ENCODE measurements at places on chromosomes 5 and 9.

DNA sequence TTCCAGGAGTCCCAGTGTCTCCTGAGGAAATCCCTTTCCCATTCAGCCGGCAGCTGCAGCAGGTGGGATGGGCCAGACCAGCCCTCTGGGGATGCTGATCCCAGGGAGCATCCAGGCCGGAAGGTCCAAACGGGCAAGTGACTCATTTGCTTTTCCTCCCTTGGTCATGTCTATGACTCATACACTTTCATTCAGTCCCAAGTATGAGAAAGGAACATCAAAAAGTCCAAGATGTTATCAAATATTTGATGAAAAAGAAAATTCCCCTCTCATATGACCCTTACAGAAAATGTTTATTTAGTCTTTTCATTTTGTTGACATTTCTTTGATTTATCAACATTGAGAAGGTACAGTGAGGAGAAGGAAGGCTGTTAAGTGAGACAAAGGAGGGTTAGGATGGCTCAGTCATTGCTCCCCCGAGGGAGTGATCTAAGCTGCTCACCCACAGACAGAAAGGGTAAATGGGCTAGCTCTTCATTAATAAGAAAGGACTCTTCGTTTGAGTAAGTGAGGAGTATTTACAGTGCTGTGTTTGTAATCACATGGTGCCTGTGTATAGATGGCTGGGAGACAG is 117.6 kb upstream of the ANKRD55 start:
- DNase-seq: peak; percentile 58

- no peak for DNase-seq
Observed at GRCh38 chr5:51678330-51678729, 295.1 kb downstream of the ISL1 start.

- DNase-seq: no peak
Observed at GRCh38 chr9:133563291-133563796, 28.8 kb downstream of the ADAMTSL2 start.

DNA sequence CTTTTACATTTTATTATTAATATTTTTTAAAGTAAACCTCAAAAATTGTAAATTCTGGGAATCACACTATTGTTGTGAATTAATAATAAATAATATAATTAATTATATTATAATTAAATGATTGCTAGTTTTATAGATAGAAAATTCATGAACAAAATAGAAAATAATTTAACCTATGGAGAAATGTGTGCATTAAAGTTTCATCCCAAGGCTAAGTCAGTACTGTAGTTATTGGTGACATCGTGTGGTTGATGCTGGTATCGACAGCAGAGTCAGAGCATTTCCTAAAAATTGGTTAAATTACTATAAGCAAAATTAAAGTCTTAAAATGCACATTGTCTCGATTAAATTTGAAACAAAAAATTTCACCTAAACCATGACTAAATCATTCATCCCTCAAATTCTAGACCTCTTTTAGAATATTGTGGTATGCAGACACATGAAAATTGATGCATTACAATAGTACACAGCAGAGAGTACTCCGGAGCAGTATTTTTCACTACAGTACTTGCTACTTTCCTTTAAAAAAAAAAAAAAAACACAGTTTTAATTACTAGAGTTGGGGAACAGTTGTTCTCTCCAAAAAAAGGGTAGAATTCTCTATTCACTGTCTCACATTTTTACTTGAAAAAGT is 73.9 kb downstream of the RORB start:
- DNase-seq: no peak

DNA sequence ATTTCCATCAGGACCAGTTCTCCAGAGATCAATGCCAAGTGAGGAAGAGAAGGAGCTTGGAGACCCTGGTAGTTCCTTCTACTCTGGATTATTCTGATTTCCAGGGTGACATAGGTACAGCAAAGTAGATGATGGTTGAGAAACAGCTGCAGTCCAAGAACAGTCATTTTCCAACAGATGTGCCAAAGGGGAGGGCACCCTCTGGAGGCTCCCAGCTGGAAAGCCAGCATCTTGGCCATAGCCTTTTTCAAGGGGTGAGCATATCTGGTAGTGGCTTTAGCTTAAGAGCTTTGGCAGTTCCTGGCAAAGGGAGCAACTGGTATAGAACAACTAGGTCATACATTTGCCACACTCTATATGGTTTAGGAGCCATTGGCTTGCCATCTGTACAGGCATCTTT is 492.7 kb downstream of the RASEF start:
- DNase-seq: no peak

GRCh38 chr5:10162468-10162867 is 87.2 kb downstream of the ATPSCKMT start:
- DNase-seq: no peak

GRCh38 chr9:130334915-130335314 is 69.4 kb downstream of the HMCN2 start:
- DNase-seq: no peak

- DNase-seq: no peak
Observed at GRCh38 chr5:36073595-36074216, 7.0 kb upstream of the UGT3A2 start.

DNA sequence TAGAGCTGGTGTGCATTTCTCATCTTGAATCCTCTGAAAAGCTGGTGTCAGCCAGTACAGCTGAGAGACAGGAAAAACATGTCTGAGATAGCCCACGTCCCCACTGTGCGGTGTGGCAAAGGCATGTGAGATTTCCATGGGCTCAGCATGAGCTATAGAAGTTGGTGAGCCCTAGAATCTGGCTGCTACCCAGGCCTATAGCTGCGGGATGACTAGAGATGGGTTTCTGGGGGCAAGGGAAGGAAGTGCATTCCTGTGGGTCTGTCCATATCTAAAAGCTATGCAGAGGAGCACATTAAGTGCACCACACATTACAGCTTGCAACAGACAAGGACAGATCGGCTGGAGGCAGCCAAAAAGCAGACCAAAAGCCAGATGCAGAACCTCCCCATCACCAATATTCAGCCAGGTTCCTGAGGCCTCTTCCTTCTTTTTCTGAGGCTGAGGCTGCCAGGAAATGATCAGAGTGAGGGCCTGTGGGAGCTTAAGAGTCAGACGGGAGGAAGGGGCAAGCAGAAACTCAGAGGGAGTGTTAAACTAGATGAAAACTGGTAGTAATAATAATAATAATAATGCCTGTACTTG is 55.8 kb upstream of the RANBP3L start:
- DNase-seq: peak; percentile 47

DNA sequence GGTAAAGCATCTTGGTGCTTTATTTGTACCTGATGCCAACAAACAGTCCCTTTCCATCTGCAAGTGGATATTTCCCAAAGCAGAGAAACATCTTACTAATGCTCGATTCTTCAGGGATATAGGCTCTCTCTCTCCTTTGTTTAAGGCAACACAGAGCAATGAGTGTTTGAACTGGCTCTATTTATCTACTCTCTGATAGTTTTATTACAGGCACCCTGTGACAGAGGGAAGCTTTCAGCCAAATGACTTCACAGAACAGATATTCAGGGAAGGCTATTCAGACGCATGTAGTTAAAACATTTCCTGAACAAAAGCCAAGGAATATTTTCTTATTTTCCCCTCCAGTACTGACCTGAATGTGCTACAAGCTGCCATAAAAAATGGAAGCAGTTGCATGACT is 141.8 kb downstream of the YIPF5 start:
- peak; percentile 57 for DNase-seq

- DNase-seq: no peak
Observed at GRCh38 chr9:13970018-13970417, 343.9 kb downstream of the NFIB start.

DNA sequence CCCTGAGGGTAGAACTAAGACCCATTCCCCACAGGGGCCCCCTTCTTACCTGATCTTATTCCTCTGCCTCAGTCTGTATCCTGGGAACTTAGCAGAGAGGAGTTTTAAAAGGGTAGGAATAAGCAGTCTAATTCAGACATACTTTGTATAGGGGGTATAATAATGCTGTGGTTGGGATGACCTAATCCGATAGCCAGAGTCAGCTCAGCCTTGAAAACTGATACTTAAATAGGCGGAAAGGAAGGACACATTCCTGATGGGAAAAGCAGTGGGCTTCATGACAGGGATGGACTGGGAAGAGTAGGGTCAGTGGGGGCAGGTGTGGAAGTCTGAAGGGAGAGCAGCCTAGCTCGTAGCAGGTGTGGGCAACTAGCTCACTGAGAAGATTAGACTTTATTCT is 52.2 kb upstream of the TESK1 start:
- DNase-seq: no peak

- DNase-seq: no peak
Observed at GRCh38 chr5:144503123-144503522, 332.4 kb downstream of the KCTD16 start.

DNA sequence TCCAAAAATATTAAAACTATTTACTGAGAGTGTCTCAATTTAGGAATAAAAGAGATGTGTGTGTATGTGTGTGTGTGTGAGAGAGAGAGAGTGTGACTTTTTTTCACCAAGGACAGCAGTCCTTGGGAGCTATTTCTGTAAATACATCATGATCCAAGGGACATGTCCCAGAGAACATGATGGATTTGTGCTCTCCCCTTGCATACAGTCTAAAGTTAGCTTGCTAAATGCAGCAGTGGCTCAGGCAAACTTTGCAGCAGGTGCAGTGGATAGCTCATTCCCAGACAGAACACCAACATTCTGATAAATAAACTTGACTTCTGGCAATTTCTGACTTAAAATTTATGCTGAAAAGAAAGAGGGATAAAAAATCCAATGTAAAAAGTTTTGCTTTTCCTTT is 55.4 kb upstream of the SGCD start:
- DNase-seq: no peak

DNA sequence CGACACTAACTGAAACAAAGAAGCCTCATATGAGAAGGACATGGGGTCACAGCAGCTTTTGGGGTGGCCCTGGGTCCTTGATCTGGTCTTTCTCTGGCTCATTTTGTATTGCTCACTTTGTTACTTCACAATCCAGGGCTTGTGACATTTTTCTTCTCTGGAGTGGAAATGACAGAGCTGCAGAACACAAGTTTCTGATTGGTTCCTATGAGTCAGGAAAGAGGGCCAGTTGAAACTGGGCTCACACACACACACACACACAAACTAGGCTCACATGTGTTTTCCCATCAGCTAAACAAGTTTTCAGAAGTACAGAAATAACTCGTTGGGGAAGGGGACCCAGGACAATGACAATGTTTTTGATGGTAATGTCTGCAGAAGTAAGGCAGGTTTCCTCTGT is 54.3 kb downstream of the TMC1 start:
- no peak for DNase-seq

DNA sequence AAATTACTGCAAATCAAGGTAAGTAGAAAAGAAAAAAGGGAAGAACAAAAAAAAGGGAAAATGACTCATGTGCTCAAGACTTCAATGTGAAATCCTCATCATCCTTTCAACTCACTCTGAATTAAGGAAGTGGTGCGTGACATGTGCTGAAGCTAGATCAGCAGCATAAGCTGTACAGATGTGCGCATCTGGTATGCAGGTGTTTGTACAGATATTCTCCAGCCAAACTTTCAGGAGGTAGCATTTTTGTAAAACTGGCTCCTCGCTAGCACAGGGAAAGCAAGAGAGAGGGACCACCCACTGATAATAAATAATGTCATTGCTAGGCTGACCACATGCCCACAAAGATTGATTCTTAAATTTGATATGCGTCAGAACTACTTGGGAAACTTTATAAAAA is 253.9 kb upstream of the RGMB start:
- DNase-seq: no peak

DNA sequence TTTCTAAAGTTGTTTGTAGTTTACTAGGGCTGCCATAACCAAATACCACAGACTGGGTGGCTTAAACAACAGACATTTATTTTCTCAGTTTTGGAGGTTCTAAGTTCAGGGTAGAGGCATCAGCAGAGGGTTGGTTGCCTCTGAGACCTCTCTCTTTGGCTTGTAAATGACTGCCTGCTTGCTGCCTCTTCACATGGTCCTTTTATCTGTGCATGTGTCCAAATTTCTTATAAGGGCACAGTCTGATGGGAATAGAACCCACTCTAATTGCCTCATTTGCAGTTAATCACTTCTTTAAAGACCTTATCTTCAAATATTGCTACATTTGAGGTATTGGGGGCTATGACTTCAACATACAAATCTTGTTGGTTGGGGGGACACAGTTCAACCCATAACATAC is 36.8 kb downstream of the GPBP1 start:
- DNase-seq: no peak

GRCh38 chr9:116100711-116101121 is 52.9 kb upstream of the PAPPA start:
- DNase-seq: peak; percentile 54

- DNase-seq: no peak
Observed at GRCh38 chr5:147796556-147797308, 14.2 kb upstream of the JAKMIP2 start.

GRCh38 chr5:174145821-174146220 is 100.3 kb downstream of the NSG2 start:
- DNase-seq: no peak

DNA sequence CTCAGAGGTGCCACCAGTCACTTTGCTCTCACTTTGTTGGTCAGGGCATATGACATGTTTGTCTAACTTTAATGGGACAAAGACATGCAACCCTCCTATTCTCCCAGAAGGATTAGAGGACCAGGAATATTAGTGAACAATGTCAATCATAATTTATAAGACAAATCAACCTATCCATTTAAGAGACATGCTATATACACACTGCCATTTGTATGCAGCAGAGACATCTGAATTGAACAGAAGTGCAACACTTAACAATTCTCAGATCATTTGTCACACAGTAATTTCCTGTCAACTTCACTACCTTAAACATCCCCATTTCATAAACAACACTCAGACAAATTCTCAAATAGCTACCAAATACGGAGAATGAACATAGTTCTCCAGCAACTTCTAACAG is 273.6 kb upstream of the RGMB start:
- no peak for DNase-seq

- DNase-seq: no peak
Observed at GRCh38 chr5:66596636-66597182, 516 bp downstream of the MAST4 start.

DNA sequence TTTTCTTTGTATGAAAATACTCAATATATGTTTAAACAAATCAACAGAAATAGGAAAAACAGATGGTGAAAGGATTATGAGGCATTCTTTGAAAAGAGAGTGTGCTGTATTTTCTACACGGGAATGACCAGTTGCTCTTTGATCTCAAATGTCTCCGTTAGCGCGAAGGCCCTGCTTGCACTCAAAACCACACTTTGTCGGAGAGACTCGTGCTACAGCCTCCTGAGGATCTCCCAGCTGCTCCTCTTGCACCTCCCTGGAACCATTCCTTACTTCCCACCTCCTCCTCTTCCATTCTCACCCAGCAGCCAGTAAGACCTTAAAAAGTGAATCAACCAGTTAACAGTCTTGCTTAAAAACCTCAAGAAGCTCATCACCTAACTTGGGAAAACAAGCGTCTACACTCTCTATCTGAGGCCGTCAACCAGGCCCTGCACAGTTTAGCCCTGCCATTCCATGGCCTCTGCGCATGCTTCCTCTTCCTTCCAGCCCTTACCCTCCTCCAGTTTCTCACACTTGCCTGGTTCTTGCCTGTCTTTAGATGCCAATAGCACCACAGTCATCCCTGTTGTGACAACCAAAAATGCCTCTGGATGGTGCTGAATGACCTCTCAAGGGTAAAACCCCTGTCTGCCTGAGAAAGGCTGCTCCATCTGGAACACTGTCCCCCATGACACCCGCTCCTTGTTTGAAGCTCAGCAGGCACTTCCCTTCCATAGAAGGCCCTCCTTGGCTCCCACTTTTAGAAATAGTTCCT is 594.7 kb upstream of the WWC1 start:
- DNase-seq: no peak
